CD4-positive, alpha-beta T cell treated with Interleukin-12 subunit alpha and Interleukin-12 subunit beta, for 1 hour (primary cell): ENCODE measurements at places on chromosomes 2 and 18.

DNA sequence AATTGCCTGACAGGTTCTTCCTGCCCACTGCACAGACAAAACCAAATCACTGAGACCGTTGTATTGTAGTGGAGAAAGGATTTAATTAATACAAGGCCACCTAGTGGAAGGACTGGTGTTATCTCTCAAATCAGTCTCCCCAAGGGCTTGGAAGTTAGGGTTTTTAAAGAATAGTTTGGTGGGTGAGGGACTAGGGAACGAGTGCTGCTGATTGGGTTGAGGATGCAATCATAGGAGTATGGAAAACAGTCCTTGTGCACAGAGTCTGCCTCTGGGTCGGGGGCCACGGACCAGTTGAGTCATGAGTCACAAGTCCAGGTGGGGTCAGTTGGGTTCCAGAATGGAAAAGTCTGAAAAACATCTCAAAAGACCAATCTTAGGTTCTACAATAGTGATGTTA is 89.1 kb downstream of the B3GNT2 start:
- DNase-seq = no peak

GRCh38 chr2:69315160-69315761 is 71.8 kb downstream of the GFPT1 start:
- DNase-seq = no peak

DNA sequence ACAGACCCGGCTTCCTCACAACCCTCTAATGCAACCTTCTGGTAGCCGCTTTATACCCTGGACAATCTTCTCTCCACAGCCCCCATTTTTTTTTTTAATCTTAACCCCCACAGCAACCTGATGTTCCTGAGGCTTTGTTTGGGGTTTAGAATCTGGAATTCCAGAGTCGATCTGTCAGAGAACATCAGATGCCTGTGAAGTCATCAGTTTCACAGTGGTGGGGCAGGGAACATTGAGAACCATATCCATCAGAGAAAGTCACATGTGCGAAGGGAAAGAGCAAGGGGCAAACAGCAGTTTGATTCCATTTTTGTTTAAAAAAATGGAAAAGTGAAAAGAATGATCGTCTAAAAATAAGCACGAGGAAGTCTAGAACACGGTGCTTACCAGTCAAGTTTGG is 20.6 kb downstream of the NPAS2 start:
- no peak for DNase-seq

- no peak for DNase-seq
Observed at GRCh38 chr2:119233326-119234020, 9.8 kb downstream of the STEAP3 start.

DNA sequence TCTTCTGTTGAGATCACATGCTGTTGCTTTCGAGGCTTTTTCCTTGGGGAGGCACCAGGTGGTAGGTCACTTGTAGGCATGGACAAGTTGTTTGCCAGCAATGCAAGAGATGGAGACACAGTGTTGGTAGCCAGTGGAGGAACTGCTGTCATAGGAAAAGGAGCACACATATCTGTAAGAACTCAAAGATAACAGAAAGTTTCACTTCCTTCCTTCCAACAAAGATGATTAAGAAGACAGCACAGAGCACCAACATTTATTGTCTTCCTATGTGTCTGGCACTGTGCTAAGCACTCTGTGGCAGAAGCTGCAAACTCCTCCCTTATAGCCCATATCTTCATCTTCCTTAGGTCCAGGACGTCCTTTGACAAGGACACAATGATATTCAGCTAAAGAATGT is 64.5 kb upstream of the AMMECR1L start:
- no peak for DNase-seq

DNA sequence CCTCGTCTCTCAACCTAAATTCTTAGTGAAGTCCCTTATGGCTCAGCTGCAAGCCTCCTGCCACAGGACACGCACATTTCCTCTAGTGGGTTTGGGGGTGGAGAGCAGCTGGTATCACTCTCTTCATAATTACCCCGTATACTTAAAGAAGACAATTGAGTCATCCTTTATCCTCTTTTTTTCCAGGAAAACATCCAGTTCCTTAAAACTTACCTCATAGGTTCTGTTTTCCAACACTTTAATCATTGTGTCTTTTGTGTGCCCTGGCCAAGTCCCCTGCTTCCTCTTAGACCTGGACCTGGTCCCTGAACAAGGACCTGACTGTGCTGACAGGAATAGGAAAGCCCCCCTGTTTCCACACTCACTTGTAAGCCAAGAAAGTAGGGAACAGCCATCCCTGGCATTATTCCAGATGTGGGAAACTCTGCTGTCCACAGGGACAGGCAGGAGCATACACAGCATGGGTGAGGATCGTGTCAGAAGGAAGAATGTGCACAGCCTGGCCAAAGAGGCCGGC is 42.3 kb upstream of the MYO1B start:
- peak; percentile 32 for DNase-seq

- DNase-seq = no peak
Observed at GRCh38 chr2:20585710-20586594, 64.9 kb downstream of the HS1BP3 start.

DNA sequence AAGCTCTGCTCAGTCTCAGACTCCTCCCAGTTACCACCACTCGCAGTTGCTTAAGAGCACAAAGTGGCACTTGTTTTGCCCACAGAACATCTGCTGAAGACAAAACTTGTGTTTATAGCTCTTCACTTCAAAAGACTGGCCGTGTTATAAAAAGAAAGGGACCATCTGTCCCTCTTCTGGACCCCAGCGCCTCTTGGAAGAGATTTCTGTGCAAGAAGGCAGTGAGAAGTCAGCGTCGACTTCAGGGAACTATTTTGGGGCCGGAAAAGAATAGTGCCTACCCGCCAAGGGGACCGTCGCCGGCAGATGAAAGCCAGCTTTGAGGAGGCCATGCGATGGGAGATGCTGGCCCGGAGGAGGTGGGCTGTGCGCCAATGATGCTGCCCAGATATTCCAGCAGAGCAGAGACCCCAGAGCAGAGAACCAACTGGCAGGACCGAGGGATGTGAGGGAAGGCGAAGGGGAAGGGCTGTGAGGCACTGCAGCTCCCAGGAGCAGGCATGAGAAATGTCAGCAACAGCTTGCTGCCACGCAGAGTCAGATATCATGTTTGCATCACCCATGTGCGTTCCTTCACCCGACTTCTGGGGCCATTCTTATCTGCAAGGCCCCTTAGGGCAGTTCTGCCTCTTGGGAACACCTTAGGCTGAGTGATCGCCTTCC is 270.9 kb downstream of the ATAD2B start:
- DNase-seq = no peak
